IPS DF 6.9 (cell line): ENCODE measurements at places on chromosomes 3 and 15.

GRCh38 chr15:70560617-70561328 is 202.6 kb downstream of the UACA start:
- DNase-seq = no peak

- no peak for DNase-seq
These were observed 2.5 kb downstream of the OR5K2 start for GRCh38 chr3:98500019-98500418.

GRCh38 chr3:87771337-87772192 is 287.2 kb downstream of the CGGBP1 start:
- DNase-seq = no peak

GRCh38 chr3:25610167-25610566 is 54.5 kb downstream of the TOP2B start:
- no peak for DNase-seq
